Hematopoietic multipotent progenitor cell (in vitro differentiated cells): ENCODE measurements at places on chromosomes 6 and 20. TPM values are rescaled to one million over a fixed set of nuclear protein-coding genes. Genes with fewer than 3 reads are reported as not detected.

Gene CD40
- 4.6 TPM for total RNA-seq

Gene FGD2
- total RNA-seq, result 3.0 TPM

Gene PGC
- not detected for total RNA-seq

Gene F13A1
- 5.9 TPM for total RNA-seq

Gene MACROD2
- total RNA-seq, result 0.81 TPM

DNA sequence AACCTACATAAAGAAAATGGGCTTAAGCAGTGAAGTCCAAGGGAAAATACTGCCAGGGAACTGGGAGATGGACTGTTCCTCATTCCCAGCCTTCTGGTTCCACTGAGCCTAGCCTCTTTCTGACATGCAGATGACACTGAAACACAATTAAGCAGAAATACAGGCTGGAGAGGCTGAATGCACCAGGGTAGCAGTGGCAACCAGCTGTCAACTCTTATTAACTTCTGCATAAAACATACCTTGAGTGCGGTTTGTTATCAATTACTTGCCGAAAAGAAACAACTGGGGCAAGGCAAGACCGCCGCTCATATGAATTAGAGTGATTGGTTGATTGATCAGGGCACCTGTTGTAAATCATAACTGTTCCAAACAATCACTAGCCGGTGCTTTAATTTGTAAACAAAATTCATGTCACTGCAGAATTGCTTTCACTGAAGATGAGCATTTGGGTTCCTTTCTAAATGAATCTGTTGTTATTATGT is 16.3 kb downstream of the TFAP2B start:
- DNase-seq, result no peak

DNA sequence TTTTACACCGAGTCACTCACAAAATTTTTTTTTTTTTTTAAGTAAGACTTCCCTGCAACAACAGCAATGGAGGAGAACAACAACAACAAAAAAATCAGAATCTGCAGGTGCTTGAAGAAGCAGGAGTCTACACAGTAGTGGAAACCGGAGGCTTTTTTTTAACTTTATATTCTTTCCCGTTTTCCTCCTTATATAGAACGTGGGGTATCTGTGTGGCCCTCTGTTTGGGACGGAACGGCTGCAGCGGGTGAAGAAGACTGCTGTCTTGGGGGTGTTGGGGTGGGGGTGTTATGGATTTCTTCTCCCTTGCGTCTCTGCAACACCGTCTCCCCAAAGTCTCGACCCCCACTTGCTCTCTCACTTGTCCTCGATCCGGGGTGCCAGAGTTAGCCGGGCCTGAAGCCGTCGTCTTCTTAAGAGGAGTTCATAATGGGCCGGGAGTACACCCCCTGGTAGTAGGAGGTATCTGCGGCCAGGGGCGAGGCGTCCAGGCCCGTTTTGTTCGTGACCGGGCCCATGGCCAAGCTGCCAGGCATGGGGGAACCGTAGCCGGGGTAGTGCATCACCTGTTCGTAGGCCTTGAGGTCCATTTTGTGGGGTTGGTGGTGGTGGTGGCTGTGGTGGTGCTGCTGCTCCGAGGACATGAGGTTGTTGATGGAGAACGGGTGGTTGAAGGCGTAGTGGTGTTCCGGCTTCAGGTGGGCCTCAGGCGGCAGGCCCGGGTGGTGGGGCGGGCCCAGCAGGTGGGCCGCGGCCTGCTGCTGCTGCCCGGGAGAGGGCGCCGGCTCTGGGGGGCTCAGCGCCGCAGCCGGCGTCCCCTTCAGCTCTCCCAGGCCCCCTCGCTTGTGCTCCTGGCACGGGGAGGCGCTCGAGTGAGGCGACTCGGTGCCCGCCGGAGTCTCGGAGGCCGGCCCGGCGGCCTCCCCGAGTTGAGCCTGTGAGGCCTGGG is 2.7 kb downstream of the FOXA2 start:
- DNase-seq, result no peak

DNA sequence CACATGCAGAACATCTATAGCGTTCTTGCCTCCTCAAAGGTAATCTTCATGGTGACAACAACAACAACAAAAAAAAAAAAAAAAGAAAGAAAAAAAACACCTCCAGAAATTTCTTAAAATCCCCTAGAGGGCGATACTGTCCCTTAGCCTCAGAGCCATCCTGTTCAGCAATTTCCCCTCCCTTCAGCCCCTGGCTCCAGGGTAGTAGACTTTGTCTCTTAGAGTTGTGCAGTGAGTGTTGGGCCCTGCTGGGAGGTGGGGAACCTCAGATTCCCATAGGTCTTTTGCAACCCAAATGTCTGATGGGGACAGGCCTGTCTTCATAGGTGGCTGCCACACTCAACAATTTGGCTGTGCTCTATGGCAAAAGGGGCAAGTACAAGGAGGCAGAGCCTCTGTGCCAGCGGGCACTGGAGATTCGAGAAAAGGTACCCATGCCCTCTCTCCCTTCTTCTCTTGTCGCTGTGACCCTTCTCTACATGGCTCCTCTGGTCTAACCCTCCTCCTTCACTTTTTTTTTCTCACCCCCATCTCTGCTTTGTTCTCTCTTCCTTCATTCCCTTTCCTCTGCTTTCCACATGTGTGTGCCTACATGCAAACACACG is 6.0 kb upstream of the PTK7 start:
- DNase-seq, result peak; percentile 56

- no peak for DNase-seq
These were observed 250.4 kb downstream of the GMPR start for GRCh38 chr6:16488813-16489212.

- peak; percentile 30 for DNase-seq
These were observed 14.5 kb upstream of the WFDC12 start for GRCh38 chr20:45138561-45139300.

DNA sequence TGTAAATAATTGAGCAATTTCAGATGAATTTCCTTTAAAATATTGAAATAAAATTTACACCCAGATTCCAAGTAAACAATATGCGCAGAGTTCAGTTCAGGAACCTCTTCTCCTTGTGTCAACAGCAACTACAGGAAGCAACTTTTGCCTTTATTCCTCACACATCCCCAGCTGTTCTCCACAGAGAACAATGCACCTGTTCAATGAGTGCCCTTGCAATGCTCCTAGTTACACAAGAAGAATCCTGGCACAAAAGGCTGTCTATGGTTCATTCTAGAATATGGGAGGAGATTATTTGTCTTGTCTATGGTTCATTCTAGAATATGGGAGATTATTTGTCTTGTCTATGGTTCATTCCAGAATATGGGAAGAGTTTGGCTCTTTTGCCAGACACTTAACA is 454.9 kb downstream of the BTBD3 start:
- no peak for DNase-seq

- no peak for DNase-seq
These were observed 608.4 kb upstream of the AGPAT4 start for GRCh38 chr6:161882196-161882765.

GRCh38 chr20:1811621-1812498 is 83.3 kb upstream of the SIRPA start:
- DNase-seq, result no peak

GRCh38 chr6:147195510-147195909 is 8.7 kb upstream of the STXBP5 start:
- peak; percentile 6 for DNase-seq

GRCh38 chr6:40343318-40343876 is 243.8 kb downstream of the LRFN2 start:
- no peak for DNase-seq

- DNase-seq, result peak; percentile 69
These were observed 85.9 kb downstream of the SMLR1 start for GRCh38 chr6:130913120-130913519.

DNA sequence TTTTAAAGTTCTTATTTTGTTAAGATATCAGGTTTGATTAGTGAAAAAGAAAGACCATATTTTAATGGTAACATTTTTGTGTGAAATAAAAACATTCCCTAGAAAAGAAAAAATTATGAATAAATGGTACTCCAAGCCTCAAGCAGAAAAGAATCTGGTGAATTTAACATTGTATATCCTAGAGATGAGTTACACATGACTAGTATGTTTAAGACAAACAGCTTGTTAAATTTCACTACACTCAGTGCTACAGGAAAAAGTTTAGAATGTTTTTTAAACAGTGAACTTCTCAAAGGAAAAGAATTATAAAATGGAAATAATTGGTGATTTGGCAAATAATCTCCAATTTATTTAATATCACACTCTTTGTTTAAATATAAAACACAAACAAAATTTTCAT is 222.7 kb upstream of the MCHR2 start:
- DNase-seq, result no peak

DNA sequence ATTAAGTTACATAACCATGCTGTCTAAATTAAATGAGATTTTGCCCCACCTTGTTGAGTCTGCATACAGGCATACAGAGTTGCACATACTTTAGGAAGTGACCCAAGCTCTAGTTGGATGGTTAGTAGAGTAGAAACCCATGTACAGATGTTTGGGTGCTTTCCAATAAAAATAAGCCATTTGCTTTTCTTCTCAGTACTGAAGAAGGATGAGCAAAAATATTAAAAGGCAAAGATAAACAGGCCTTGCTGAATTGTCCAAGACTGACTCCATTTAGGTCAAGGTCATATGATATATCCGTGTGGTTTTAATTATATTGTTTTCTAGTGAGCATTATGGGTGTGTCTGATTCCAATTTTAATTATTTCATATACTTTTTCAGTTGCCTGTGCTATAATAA is 589.4 kb downstream of the RFPL4B start:
- DNase-seq, result no peak
